ENCODE measurements at places on chromosomes 4 and X.

GRCh38 chr4:75779105-75779757, 54.9 kb downstream of the USO1 start:
- DNase-seq: no peak

DNA sequence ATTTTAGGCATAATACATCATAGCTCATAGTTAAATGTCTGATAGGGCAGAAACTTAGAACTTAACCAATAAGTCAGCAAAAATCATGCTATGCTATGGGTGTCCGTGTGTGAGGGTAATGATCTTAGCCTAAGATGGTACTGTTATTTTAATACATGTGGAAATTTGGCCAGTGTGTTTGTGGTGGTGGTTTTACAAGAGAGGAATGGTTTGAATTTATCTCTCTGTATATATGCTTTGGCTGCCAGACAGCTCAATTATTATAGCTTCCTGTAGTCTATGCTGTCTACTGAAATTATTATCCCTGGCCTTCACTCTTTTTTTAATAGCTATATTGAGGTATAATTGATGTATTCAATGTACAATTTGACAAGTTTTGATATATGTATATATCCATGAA, 21.3 kb downstream of the ZNF330 start:
- no peak for DNase-seq

DNA sequence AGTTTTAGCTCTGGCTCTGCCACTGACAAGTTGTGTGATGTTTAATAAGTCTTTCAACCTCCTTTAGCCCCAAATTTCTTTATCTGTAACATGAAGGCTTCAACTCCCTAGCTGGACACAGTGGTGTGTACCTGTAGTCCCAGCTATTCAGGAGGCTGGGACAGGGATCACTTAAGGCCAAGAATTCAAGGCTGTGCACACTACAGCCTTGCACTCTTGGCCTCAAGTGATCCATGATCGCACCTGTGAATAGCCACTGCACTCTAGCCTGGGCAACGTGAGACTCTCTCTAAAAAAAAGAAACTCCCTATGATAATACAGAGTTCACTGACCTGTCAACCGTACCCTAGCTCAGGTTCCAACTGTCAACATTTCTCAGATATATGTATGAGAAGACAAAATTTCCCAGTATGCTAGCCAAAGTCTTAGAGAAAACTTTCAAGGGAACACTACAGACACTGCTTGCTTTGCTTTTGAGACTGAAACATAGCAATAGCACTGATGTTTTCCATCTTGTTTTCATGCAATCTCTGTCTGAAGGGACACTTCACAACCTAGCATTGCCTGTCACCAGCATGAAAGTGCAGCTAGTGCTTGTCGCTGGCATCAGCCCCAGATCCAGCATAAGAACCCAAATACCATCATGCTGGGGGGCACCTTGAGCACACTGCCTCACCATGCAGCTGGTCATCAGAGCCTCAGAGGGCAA, 51.6 kb upstream of the PTPN13 start:
- DNase-seq: no peak

DNA sequence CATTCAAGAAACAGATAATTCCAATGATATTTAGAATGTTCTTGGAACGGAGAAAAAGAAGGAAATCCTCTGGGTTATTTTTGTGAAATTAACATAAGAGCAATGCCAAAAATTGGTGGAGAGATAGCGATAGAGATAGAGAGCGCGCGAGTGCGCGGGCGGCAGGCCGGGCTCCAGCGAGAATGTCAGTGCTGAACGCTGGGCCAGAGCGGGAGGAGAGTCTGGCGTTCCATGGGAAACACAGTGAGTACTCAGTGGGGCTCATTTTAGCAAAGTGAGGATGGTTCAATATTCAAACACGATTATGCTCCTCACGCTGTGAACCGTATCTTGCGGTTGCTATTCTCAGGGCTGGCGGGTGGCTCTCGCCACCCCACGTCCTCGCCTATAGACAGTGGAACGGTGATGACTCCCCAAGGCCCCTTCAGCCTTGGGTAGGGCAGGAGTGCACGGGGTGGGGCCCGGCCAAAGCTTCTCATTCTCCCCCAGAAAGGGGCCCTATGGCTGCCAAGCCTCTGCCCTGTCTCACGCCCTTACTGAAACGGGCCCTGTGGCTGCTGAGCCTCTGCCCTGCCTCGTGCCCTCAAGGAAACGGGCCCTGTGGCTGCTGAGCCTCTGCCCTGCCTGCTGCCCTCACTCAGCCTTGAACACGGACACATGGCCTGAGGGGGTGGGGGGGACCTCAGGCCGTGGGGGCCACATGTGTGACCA, 16.9 kb downstream of the CPLX1 start:
- no peak for DNase-seq

- no peak for DNase-seq
Observed at GRCh38 chr4:122912810-122913575, 9.4 kb downstream of the NUDT6 start.
